ENCODE measurements at places on chromosomes 5 and 9.

DNA sequence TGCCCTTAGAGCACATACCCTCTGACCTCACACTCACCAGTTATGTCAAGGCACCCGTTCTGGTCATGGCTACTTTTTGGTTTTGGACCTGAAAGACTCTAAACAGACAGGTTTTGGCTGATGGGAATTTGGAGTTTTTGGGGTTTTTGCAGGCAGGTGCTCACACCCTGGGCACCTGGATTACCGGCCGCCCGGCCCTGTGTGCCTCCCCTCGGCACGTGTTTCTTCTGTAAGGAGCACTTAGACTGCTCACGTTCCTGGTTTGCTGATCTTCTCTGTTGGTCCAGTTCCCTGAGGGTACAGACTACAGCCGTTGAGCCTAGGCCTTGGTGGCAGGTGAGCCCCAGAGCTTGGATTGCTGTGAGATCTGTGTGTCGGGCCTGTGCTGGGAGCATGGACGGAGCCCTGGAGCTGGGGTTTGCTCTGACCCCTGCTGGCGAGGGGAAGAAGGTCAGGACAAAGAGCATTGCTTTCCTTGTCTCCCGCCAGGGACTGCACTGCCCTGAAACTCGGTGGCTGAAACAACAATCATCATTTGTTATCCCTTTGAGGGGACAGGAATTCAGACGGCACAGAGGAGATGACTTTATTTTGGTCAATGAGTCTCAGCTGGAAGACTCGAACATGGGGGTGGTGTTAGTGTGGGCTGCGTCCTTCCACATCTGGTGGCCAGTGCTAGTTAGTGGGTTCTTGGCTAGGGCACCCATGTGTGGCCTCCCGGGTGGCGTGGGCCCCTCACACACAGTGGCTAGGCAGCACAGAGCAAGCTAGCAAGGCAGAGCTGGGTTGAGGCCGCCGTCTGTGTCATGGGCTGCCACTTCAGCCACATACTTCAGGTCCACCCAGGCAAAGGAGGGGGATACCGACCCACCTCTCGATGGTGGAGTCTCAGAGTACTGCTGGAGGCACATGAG lies 76.4 kb downstream of the EHMT1 start:
- DNase-seq = no peak

- DNase-seq = no peak
Observed at GRCh38 chr5:129591508-129592160, 131.5 kb downstream of the ADAMTS19 start.

DNA sequence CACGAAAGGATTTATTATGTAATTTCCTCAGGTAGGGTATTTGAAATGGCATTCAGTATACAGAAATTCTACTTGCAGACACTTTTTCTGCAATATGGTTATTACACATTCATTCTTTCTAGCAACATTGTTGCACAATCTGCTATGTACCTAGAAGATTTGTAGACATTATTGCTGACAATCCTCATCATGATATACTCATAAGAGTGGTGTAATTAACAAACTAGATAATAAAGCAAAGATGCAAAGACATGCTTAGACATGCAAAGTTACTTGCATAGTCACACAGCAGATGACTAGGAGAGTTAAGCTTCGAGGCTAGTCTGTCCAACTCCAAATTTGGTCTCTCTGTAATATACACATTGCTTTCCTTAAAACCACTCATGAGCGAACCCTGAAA lies 317.1 kb downstream of the ASTN2 start:
- DNase-seq = no peak

DNA sequence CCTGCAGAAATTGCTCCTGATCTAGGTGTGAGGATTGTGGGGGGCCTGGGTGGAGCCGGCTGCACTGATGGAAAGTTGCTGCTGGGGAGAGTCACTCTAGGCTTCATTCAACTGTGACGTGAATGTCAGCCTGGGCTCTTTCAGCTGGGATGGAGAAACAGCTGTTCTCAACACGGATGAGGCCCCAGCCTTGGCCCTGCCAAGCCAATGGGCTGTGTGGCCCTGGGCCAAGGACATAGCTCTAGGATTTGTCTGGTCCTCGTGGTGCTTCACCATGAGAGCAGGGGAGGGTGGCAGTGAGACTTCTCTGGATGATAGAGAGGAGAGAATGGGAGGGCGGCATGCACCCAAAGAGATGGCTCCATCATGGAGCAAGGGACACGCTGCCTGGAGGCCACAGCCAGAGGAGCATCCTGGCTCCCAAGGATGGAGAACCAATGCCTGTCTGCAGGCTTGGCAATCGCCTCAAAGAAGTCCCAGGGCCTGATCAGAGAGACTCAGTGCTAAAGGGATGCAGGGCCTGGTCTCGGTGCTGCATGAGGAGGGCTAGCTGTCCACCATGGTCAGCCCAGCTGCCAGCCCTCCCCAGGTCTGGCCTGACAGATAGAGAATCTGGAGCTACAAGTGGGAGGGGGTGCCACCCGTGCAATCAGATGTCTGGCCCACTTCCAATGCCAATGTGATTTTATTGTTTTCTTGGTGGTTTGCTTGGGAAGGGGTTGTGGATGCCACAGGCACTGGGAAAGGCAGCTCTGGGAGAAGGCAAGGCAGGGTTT lies 141.0 kb downstream of the GADD45G start:
- DNase-seq = no peak

DNA sequence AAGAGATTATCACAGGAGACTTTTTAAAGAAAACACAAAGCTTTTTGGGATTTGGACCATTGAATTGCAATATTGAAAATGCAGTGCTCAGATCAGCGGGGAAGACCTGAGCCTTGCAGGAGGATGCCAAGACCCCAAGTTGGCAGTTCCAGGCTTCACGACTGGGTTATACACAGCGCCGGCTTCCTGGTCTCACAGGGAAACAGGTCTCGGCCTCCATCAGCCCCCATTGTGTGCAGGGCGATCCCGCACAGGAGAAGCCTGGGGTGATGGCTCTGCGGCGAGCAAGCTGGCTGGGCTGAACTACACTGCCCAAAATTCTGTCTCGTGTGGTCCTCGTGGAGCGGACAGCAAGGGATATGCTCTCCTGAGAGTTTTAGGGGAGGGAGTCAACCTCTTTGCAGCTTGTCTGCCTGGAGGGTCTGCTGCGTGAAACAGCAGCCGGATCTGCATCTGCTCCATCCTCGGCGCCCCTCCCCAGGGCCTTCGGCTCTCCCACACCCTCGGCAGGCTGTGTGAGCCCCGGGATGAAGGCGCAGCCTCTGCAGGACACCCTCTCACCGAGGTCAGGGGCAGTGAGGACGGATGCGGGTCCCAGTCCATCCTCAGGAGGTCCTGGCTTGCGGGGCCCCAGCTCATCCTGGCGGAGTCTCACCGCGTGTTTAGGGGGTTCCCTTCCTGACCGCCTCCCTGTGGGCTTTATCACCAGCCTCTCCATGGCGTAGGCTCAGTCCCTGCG lies 60.6 kb downstream of the NSUN2 start:
- no peak for DNase-seq

DNA sequence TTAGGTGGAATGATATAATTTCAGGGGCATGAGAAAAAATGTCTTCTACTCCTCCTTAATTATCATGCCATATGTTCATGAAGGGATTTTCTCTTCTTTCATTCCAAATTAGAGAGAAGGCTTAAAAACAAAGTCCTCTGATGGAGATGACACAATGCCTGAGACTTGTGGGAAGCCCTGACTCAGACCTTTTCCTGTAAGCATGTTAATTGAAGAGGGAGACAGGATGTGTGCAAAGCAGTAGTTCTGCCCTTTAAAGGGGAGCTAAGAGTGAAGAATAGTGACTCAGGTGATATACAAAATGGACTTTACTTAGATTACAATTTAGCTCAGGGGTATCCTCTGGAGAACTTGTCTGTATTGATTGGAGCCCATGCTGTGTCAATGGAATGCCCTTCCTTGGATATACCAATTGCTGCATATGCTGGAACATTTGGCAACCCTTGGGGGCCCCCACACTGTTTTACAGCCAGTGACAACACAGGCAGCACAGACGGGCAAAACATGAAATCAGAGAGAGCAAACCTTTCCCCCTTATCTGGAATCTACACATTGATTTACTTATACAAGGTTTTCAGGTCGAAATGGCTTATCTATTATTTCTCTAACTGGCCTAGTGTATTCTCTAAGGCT lies 81.3 kb downstream of the IZUMO3 start:
- DNase-seq = no peak

DNA sequence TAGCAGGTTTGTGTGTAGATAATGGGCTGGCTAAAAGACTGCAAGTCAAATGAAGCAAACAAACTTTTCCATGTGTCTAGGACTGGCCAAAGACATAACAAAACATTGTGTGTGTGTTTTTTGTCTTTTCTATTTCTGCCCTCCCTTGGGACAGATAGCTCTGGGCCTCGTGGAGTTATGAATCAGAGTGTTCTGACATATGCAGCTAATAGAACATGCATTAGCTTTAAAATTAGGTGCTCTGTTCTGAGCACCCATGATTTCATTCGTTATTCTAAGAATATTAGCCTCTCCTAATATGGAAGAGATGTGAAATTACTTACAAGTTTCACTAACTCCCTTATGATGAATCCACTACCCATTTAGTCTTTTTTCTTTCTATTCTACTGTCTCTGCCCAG lies 367.3 kb upstream of the PAPPA start:
- no peak for DNase-seq

DNA sequence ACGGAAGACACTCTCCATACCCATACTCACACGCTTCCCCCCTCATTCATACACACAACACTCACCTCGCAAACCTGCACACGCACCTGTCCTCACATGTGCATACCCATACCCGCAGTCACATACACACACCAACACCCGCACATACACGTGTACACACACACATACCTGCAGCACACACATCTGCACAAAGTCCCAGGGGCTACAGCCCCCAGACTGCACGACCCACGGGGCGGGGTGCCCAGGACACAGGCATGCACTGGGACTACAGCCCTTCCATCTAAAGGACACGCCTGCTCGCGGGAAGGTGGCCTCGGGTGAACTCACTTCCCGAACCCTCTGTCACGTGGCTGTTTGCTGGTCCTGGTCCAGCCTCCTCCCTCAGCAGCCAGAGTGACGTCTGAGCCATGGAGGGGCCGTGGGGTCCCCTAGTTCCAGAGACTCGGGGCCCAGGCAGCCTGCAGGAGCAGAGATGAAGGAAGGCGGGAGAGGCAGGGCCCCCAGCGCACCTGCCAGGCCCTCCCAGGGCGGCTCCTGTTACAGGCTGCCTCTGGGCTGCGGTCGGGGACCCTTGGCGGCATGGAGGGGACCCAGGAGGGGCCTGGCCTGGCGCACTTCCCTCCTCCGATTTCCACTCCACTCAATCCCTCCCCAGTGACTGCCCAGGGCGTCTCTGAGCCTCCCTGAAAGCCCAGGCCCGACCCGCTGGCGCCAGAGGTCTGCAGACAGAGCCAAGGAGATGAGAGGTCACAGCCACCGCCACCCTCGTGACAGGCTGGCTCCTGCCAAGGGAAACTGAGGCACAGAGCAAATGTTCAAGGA lies 8.1 kb downstream of the SLC12A7 start:
- no peak for DNase-seq

GRCh38 chr9:118330191-118330986 lies 626.2 kb downstream of the TLR4 start:
- DNase-seq = no peak

DNA sequence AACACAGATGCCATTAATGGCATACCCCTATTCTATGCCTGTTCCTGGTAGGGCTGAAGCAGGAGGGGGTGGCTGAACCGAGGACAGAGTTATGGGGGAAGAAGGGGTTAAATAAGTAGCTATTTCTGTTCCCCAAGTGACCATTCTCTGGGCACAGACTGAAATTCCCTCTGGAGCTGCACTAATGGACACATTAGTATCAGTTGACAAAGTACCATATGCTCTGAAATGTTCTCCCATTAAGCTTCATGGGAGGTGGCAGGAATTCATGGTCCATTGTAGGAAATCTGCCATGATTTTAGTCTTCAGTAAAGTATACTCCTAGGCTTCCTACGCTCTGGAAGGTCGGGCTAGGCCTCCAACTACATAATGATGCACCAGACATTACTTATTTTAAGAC lies 10.5 kb upstream of the FRMPD1 start:
- DNase-seq = no peak

DNA sequence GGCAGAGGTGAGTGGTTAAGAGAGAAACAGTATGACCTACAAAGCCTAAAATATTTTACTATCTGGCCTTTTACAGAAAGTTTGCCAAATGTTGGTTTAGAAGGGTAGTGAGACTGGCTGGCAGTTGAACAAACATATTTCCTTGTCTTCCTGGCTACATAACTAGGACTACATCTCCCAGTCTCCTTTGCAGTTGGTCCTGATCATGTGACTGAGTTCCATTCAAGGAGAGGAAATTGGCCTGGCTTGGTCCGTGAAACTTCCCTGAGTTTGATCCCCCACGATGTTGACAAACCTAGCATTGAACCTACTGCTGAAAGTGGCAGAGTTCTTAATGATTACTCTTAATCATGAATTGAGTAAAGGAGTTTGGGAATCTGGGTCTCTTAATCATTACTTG lies 280.8 kb downstream of the SLIT3 start:
- no peak for DNase-seq

DNA sequence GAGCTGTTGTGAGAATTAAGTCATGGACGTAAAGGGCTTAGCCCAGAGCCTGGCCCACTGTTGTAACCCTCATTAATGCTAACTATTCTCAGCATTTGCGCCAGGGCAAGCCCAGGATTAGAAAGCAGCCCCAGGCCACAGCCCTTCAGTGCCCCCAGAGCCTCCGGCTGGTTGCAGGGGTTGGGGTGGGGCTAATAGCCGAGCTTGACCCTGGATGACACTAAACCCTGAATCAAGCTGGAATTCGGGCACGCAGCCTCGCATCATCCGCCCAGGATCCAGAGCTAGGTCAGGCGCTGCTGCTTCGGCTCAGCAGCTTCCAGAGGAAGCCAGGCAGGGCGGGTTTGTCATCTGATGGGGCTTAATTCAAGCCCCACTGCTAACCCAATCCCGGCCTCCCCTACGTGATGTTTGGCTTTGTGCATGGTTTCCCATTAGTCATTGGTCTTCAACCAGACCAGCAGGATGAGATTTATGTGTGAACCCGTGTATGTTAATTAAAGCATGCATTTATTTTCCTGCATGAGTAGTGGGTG lies 1.2 kb upstream of the MEGF9 start:
- no peak for DNase-seq

DNA sequence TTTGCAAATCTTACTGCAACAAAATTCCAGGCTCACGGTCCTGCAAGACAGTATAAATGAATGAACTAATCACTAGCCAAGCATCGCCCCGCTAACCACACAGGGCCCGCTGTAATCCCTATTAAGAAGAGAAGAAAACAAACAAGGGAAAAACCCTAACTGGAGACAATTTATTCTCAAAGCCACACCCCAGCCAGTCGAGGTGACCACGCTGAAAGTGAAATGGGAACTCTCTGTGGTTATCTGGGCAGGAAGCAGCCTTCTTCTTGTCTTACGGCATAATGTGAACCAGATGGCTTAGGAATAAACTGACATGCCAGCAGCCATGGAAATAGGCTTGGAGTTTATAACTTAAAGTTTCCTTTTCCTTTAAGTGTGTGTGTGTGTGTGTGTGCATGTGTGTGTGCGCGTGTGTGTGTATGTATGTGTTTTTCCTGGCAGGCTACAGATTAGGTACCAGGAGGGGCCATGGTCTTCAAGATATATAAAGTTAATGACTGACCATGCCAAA lies 120.2 kb downstream of the SEMA6A start:
- no peak for DNase-seq

- DNase-seq = no peak
Observed at GRCh38 chr9:108783326-108783725, 72.5 kb downstream of the ACTL7B start.

GRCh38 chr9:126700903-126701812 lies 87.4 kb downstream of the LMX1B start:
- no peak for DNase-seq

All from stimulated activated CD4-positive, alpha-beta T cell treated with anti-CD3 and anti-CD28 coated beads, Interleukin-12 subunit alpha, Interleukin-12 subunit beta, amount 100 ng/mL, for 48 hours (primary cell).